ENCODE measurements at places on chromosomes 2 and 18.
A peak's percentile ranks its signal among the peaks of the same experiment; 100 is the strongest.

- DNase-seq = no peak
Observed at GRCh38 chr18:78503129-78503528, 476.5 kb upstream of the SALL3 start.

DNA sequence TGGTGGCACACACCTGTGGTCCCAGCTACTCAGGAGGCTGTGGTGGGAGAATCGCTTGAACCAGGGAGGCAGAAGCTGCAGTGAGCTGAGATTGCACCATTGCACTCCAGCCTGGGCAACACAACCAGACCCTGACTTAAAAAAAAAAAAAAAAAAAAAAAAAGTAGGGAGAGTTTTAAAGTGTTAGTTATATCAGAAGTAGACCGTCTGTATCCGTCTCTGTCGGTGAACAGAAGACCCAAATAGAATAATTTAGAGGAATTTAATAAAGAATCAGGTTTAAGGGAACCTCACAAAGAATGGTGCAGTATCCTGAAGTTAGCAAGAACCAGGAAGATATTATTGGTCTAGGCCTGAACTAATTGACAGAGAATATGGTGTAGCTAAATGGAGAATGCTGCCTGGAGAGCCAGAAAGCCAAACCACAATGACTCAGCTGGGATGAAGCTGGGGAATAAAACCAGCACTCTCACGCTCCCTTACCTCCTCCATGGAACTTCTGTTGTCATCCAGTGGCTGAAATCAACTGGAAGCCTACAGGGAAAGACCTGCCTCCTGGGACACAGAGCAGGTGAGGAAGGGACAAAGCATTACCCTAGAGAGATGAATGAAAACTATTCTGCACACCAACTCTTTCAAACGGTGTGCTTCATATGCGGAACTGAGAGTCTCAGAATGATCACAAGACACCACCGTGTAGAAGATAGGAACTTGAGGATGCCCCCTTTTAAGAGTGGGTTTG is 39.1 kb upstream of the PLEKHM3 start:
- no peak for DNase-seq

- no peak for DNase-seq
Observed at GRCh38 chr2:171407676-171408044, 26.1 kb downstream of the METTL8 start.

GRCh38 chr18:12990123-12990475 is 1.1 kb upstream of the CEP192 start:
- DNase-seq = no peak

GRCh38 chr2:234969306-234970098 is 17.7 kb downstream of the SH3BP4 start:
- no peak for DNase-seq

DNA sequence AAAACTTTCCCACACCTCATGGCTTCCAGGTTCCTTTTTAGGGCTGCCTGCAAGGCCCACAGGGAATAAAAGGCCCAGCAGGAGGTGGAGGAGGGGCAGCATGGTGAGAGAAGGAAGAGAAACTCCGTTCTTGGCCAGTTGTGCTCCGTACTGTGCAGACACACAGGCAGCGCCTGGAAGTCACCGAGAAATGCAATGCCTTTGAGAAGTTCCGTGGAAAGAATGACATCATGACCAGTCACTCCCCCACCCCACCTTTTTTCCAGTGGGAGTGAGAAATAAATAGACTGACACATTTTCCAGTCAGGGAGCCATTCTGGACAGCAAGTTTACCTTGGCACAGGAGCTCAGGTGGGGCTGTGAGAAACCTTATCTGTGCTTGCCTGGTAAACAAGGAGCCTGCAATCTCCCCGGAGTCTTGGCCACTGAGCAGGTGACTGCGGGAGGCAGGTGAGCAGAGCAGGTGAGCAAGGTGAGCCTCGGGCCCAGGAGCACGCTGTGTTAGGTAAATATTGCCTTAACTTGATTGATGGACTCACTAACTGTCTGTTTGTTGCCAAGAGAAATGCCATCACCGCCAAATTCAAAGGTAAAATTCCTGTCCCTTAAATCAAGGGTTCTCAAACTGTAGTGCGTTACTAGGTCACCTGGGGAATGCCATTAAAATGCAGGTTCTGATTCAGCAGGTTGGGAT is 13.5 kb upstream of the LBH start:
- peak; percentile 92 for DNase-seq

- DNase-seq = no peak
Observed at GRCh38 chr2:64329848-64330247, 124.1 kb upstream of the LGALSL start.

DNA sequence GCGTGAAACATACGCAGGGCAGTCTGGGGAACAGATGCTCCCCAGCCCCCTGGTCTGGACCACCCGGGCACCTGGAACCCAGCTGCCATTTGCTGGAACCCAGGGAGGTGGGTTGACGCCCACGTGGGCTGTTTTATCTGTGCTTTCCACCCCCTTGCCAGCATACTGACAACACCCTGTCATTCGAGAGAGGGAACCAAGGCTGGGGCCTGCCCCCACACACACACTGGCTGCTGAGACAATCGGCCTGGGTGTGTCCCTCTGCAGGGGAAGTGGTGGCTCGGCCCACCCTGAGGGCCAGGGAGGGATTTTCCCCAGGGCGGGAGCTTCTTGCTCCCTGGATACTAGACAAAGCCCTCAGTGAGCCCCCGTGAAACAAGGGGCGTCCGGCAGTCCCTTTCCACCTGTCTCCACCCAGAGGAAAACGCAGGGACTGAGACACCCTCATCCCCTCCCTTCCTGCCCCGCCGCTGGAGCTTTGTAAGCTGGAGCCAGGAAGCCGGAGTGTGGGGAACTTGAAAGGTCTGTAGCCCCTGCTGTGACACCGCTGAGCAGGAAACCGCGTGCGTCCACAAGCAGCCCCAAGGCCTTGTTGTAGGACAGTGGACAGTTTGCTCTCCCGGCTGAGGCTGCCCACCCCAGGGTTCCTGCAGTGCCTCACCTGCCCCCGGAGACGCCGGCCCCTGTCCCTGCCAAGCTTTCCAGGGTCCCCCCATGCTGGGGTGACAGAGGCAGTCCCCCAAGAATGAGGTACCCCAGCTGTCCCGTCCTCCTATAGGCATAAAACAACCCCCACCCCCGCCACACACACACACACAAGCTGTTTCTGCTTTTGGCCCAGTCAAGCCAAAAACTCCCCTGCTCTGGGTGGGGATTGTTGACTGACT is 14.1 kb upstream of the KLF11 start:
- DNase-seq = peak; percentile 38

GRCh38 chr2:76977846-76978727 is 544.1 kb downstream of the LRRTM4 start:
- DNase-seq = no peak

- no peak for DNase-seq
Observed at GRCh38 chr2:210671065-210671464, 114.7 kb downstream of the CPS1 start.

DNA sequence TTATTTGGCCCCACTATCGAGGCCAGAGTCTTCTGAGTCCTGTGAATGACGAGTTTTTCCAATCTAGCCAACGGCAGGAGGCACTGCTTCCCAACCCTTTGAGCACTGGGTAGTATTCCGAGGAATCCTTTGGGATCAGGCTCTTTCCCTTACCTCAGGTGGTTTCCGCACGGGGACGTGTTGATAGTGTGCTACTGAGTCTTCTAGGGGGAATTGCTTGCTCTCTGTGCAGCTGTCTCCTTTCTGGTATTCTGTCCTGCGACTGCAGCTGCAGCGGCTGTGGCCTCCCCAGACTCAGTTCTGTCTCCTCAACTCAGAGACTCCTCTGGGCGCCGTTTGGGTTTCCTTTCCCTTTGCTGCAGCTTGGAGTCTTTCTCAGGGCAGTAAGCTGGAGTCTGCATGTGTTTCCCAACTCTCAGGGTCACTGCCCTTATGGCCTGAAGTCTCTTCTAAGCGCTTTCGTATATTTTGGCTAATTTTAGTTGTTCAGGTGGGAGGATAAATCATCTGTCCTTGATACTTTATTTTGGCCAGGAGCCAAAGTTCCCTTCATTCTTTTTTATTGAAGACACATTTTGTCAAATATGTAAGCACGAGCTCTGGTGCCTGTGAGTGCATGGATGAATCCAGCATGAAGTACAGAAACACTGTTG is 118.4 kb downstream of the MAP4K4 start:
- DNase-seq = peak; percentile 29

DNA sequence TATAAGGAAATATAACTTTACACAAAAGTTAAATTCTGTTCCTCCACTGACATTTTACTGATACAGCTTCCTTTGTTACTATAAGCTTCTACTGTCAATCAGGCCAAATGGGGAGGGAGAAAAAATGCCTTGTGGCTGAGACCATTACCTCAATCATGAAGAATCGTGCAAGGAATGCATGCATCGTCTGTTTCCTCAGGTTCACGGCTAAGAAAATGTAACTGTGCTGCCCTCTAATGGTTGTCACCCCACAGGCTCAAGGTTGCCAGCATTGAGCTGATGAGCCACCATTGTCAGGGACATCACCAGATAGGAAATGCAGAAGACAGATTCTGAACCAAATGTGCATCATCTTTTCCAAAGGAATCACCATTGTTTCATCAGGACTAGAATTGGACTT is 426.9 kb downstream of the CDH2 start:
- peak; percentile 62 for DNase-seq

- no peak for DNase-seq
Observed at GRCh38 chr18:47500930-47501329, 249.5 kb upstream of the SKOR2 start.

GRCh38 chr18:27666016-27666415 is 480.9 kb upstream of the CHST9 start:
- DNase-seq = no peak

GRCh38 chr2:197615016-197615652 is 60.3 kb downstream of the RFTN2 start:
- peak; percentile 32 for DNase-seq

- no peak for DNase-seq
Observed at GRCh38 chr2:207319316-207319715, 153.6 kb upstream of the KLF7 start.

- no peak for DNase-seq
Observed at GRCh38 chr2:192098814-192099491, 95.8 kb downstream of the TMEFF2 start.

- no peak for DNase-seq
Observed at GRCh38 chr2:217085543-217085942, 225.7 kb upstream of the TNP1 start.

- no peak for DNase-seq
Observed at GRCh38 chr2:27954771-27955383, 64.3 kb downstream of the BABAM2 start.

DNA sequence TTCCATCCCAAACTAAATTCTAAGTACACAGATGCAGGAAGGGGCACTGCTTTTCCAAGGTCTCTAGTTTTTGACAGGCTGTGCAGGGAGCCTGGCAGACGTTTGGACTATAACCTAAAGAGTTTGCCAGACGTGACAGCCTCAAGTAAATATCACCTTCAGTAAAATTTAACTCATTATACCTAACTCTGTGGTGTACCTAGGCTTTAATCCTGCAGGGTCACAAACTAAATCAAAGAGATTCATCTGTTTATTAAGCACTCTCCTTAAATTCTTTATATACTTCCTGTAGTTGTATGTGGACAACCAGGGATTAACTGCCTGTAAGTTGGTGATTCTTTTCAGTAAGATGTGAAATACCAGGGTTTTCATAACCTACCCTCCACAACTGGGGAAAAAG is 92.9 kb downstream of the ACVR1 start:
- no peak for DNase-seq

DNA sequence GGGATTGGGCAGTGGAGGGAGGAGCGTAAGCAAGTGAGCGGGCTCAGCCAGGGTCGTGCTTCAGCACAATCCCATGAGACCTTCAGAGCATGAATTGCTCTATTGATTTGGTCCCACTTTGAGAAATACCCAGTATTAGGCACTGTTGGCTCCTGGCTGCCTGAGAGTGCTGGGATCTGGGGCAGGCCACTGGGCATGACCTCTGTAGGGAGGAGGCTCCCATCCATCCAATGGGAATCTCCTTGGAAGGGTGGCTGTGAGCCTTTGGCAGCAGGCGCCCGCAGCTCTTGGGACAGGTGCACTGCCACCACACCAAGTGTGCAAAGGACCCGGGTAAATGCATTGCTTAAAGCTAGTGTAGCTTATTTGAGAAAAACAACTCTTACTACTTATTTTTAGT is 137.5 kb downstream of the LDLRAD4 start:
- no peak for DNase-seq

GRCh38 chr2:202965810-202966460 is 48.7 kb upstream of the NBEAL1 start:
- DNase-seq = no peak

DNA sequence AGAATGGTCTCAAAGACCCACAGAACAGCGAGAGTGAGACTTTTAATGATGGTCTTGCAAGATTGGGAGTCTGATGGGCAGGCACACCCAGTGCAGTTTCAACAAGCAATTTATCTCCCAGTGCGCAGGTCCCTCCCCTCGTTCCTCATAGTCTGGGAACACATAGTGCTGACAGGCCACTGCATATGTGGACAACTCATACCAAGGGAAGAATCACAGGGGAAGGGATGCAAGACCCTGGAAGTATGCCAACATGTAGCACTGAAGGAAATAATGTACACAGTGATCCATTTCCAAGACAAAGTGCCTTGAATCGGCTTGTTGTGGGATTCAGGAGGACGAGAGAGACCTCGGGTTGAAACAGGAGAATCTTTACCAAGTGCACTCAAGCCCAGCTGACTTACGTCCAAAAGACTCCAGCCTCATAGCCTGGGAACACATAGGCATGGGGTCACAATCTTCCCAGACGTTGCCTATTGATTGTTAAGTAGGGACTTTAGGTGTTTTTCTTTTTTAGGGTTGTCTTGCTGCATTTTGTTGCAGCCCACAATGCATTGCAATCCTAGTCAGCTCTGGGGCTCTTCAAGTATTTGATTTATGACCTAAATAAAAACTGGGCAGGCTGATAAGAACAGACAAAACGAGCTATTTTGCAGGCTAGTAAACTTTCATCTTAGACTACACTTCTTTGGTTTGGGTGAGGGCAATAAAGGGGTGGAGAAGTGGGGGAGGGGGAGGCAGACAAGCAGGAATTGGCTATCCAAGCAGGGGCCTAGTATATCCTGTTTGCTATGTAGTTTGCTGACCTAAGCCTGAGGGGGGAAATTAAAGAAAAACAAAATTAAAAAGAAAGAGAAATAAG is 24.7 kb upstream of the SERPINB5 start:
- DNase-seq = no peak

- no peak for DNase-seq
Observed at GRCh38 chr18:47881752-47882455, 48.6 kb downstream of the SMAD2 start.

- no peak for DNase-seq
Observed at GRCh38 chr18:60162388-60162787, 210.2 kb downstream of the MC4R start.

Measured in NCI-H345 (cell line).